Stimulated activated CD8-positive, alpha-beta memory T cell treated with anti-CD3 and anti-CD28 coated beads, Interleukin-7, amount 100 ng/mL, for 1 hour (primary cell): ENCODE measurements at places on chromosomes 3 and 15.

DNA sequence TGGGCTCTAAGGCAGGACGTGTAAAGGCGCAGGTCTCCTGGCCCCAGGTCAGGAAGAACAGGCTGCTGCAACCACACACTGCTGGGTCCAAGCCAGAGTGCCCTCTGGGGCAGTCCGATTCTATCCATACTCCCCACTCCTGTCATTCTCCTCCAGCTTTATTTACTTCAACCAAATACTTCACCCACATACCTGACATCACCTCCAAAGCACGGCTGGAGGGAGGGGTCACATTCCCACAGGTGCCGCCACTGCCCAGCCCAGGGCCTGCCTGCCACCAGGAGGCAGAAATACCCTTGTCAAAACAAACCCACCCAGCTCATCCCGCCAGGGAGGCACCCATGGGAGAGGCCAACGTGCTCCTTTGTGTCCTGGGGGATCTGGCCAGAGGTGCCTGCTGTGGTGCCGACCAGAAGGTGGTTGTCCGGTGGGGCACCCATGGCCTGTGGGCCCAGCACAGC is 100.4 kb downstream of the DAPK2 start:
- no peak for DNase-seq

GRCh38 chr15:36961956-36962355 is 138.4 kb downstream of the MEIS2 start:
- DNase-seq = no peak

DNA sequence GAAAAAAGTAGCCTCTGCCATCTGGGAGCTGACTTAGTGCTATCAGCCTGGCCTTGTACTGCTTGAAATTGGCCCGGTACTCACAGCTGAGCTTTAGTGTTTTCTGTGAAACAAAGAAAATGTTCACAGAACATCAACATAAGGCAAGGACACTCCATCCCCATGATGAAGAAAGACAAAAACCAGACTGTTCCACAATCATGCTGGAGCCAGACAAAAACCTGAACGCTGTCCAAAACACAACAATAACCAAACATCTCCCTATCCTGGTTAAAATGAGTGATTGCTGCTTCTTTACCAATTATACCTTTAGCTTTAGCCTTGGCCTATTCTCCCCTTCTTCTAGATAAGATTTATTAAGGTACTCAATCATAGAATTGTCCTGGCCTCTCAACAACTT is 153.9 kb downstream of the CPNE4 start:
- DNase-seq = no peak

DNA sequence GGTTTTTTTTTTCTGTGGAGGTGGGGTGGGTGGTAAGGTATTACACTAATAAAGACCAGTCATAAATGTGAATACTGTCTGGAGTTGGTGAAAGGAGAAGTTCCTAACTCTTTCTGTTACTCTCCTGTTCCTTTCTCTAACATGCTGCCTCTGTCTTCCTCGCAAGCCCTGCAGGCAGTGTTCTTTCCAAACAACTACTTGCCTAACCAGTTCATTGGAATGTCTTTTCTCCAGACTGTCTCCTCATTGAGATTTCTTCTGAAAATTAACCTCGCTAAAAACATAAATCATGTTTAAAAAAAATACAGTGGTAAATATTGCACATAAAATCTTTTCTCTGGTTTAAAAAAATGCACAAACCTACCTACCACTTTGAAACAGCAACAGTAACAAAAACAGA is 135.2 kb downstream of the TP63 start:
- no peak for DNase-seq

- no peak for DNase-seq
These were observed 57.4 kb downstream of the ARHGAP31 start for GRCh38 chr3:119351581-119351980.

GRCh38 chr3:129379582-129380358 is 48.7 kb downstream of the EFCAB12 start:
- no peak for DNase-seq

GRCh38 chr3:117450026-117450425 is 740.4 kb downstream of the TUSC7 start:
- DNase-seq = no peak

GRCh38 chr3:177529716-177530335 is 332.5 kb upstream of the TBL1XR1 start:
- DNase-seq = no peak

DNA sequence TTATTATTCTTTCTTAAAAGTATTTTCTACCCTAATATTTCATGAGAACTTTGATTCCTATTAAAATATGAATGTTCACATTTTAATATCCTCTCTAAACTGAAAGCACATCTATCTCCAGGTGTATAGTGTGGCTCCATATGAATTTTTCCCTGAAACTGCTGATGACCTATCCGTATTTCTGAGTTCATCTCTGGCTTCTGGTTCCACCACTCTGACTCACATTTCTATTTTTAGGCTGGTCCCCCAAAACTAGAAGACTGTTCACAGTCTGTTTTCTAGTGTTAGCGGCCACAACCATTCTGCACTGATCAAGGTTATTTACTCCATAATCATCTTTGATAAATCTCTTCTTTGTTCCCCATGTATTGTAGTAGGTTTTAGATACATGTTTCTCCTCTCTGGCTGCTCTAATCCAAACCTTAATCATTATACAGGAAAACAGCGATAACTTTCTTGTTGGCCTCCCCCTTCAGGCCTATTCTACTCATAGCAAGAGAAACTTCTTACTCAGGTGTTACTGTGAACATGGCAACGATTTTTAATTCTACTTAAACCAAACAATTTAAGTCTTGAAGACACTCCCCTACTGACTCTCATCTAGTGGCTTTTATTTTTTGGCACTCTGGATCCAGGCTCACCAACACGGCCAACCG is 12.8 kb downstream of the ADPGK start:
- no peak for DNase-seq

GRCh38 chr3:64342940-64343688 is 117.8 kb upstream of the PRICKLE2 start:
- no peak for DNase-seq

GRCh38 chr3:143483214-143483613 is 363.6 kb downstream of the CHST2 start:
- DNase-seq = no peak

DNA sequence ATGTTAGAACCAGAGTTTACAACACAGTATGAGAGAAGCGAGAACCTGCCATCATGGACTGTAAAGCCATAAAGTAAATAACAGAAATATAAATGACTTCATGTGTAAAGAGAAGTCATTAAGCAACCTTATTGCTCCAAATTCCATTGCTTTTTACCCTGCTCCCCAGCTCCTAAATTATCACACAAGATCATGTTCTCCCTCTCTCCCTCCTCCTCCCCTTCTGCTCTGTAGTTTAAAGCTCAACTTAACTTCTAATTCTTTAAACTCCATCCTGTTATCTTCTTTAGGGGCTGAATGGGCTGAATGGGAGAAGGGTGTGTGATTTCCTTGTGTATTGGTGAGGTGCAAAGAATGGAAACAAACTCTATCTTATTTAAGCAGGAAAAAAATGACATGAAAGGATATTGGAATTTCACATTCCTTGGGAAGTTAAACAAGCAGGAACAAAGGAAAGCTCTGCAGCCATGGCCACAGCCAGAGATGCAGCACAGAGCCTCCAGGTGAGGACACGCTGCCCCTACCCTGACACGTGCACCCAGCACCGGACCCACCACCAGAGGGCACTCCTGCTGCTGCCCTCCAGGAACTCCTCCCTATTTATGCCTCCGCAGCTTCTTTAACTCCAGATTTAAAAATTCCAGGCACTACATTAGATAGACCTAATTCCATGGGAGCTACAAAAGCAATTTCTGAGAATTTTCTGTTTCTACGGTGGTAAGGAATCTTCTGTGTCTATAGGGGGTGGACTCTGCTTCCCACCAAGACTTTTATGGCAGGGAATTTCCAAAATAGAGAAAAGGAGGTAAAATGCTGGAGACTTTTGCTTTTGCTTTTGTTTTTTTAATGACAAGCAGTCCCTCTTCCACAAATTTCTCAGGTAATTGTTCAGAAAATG is 76.9 kb upstream of the ABI3BP start:
- DNase-seq = no peak

DNA sequence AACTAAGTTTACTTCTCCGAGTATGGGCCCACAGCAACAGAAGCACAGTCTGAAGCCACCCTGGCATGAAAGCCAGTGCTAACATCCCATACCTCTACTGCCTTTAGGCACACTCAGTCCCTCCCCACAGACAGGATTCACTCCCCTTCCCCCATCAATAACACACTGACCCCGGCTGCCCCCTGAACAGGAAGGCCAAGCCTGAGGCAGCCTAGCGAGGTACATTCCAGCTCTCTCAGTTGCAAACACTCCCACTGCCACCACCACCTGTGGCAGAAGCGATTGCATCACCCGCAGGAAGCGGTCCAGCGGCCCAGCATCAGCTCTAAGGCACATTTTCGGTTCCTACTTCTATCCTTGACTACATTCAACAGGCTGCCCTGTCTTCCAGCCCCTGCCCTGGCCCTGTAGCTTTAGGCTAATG is 7.0 kb upstream of the BMF start:
- no peak for DNase-seq

DNA sequence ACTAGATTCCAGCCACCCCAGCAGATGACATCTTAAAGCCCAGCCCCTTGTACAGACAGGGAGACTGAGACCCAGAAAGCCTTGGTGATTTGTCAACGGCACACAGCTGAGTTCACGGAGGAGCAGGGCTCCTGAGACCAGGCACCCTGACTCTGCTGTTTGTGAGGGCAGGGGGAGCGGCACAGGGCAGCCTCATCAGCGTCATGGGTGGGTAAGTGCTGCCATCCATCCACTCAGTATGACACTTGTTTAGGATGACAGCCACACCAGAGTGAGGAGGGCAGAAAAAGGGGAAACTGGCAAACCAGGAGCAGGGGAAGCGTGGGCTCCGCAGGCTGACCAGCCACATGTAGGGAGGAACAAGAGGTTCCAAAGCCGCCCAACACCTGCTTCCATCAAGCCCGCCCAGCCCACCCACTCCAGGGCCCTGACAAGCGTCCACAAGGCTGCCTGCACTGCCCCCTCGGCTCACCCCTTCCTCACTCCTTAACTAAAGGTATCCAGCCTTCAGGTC is 19.9 kb downstream of the RBPMS2 start:
- no peak for DNase-seq

DNA sequence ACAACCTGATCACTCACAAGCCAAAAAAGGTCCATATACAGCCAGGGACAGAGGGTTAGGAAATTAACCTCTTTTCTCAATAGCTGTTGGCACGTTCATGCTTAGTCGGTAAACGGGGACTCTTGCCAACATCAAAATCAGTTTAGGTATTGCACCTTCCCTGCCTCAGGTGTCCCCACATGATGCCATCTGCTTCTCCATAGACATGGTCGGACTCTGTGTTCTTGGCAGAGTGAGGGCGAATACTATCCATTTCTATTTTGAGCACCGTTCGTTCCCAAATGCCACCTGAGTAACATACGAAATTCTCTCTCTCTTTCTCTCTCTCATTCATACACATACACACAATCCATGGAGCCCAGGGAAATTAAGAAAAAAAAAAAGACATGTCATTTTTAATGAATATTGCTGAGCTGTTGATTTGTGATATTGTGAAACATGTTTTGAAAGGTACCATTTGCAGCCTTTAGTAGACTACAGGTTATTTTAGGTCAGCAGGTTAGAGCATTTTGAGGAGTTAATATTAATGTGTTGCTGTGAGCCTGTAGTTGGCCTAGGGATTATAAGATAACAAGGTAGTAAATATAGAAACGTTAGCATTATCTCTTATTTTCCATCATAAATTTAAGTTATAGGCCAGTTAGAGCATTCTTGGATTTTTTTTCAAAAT is 78.5 kb downstream of the GHSR start:
- DNase-seq = no peak

DNA sequence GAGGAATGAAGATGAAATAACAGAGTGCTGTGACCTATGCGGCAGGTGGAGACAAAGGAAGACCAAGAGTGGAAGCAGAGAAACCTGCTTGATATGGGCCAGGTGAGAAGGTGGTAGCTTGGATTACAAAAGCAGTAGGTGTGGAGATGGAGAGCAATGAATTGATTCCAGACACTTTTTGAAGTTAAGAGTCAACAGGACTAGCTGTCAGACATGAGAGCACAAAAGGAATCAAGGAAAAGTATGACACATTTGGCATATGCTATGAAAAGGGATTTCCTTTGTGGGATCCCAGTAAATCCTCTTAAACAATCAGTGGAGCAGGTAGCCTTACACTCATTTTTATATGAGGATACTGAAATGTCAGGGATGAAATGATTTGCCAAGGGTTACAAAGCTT is 160.5 kb downstream of the GREM1 start:
- no peak for DNase-seq

GRCh38 chr3:861721-862120 is 231.1 kb upstream of the CNTN6 start:
- DNase-seq = no peak

DNA sequence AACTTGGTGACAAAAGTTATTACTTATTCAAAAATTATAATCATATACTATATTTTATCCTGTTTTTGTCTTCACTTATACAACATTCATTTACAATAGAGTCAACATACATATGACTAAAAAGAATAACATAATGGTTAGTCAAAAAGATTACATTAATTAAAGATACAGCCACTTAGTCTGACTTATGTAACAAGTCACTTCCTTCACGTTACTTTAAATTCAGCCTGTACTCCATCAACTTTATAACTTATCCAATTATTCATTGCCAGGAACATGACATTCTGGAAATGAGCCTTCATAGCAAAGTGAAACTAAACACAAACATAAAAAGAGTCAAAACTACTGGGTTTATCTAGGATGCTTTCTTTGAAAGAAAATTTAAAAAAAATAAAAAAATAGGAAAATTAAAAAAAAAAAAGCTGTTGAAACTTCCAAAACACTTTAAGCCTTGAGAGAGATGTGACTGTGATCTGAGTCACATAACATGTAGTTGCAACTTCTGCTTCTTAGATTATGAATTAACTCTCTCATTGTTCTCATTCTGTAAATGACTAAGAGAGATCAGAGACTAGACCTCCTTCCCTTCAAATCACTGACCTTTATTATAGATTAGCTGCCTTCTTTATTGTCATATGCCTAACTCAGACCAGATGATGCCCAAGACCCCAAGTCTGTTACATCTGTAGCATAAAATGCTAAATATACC is 107.8 kb downstream of the MYRIP start:
- no peak for DNase-seq

- DNase-seq = no peak
These were observed 4.9 kb downstream of the ADCY5 start for GRCh38 chr3:123444023-123444422.

DNA sequence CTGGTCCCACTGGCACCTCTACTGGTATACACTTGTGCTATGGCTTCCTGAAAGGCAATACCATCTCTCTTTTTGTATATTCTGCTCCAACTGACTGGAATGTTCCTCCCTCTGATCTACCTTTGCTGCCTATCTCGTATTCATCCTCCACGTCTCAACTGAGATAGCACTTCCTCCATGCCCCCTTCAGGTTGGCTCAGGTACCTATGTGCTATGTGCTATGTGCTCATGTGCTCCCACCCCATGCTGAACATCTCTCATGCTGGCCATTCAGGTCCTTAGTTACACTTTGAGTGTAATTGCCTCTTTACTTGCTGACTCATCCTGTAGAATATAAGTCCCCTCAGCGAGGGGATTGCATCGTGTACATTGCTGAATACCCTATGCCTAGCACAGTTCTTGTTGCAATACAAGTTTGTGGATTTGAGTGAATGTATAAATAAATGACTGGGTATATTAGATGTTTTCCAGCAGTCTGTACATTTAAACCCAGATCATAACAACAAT is 156.9 kb downstream of the SOX2 start:
- no peak for DNase-seq
